ENCODE measurements at places on chromosomes 16 and 17.

DNA sequence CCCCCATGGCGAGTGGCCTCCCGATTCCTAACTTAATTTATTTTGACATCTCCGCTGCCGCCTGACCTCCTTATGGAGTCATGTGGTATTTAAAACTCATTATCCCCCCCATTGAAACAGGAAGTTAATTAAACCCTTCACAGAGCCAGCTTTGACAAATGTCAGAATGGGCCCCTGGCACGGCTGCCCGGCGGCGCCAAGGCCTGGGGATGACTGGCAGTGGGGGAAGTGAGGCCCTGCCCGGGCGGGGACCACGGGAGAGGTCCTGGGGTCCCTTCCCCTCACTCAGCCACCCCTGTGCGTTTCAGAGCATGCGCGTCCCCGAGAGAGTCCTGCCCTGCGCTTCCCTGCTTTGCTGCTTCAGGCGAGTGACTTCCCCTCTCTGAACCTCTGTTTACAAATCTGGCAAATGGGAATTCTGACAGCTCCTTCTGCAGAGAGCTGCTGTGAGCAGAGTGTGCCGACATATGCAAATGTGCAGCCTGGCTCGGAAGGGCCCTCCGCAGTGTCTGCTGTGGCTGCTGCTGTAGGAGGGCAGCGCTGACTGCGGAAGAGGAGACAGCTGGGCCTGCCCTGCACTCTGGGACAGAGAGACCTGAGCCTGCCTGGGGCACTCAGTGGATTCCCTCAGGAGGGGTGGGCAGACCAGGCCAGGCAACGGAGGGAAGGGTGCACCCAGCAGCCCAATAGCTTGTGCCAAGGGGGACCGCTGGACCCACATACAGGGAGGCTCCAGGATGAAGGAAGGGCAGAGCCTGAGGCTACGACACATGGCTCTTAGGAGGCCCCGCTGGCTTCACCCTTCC is 4.4 kb upstream of the ZFPM1 start:
- no peak overlapping the region for H3K27ac ChIP-seq
- DNase-seq: no peak
- peaks cover 6% of the 10 kb centered on the region for H3K27me3 ChIP-seq
- H3K4me3 ChIP-seq: no peak overlapping the region

GRCh38 chr17:67049025-67049739 is 4.8 kb downstream of the CACNG1 start:
- no peak for DNase-seq
- no peaks in the 10 kb centered on the region for H3K4me1 ChIP-seq
- H3K4me3 ChIP-seq: no peak overlapping the region
- H3K36me3 ChIP-seq: no peaks in the 10 kb centered on the region
- no peak overlapping the region for H3K27ac ChIP-seq

- H3K4me1 ChIP-seq: no peaks in the 10 kb centered on the region
- DNase-seq: no peak
- no peak overlapping the region for H3K27ac ChIP-seq
- no peaks in the 10 kb centered on the region for H3K27me3 ChIP-seq
- H3K36me3 ChIP-seq: no peaks in the 10 kb centered on the region
These were observed 13.1 kb upstream of the ACE start for GRCh38 chr17:63463771-63464170.

DNA sequence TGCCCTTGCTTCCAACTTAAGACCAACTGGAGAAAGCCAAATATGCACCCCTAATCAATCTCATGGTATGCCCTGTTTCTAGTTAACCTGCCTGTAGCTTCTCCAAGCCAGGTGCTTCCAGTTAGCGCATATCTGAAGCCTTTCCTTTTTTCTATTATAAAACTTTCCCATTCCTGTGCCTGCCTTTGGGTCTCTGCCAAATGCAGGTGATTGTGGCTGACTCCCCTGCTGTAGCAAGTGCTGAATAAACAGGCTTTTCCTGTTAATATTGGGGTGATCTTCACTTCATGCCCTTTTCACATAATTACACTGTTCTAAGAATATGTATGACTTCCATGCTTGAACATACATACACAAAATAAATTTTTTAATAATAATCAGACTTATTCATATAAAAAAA is 207.4 kb downstream of the TANC2 start:
- no peaks in the 10 kb centered on the region for H3K36me3 ChIP-seq
- no peak overlapping the region for H3K4me3 ChIP-seq
- H3K27me3 ChIP-seq: no peaks in the 10 kb centered on the region
- H3K27ac ChIP-seq: no peak overlapping the region

- no peaks in the 10 kb centered on the region for H3K27me3 ChIP-seq
- no peaks in the 10 kb centered on the region for H3K4me1 ChIP-seq
- no peaks in the 10 kb centered on the region for H3K36me3 ChIP-seq
- H3K4me3 ChIP-seq: no peak overlapping the region
These were observed 210.0 kb upstream of the CDH5 start for GRCh38 chr16:66156538-66156937.

DNA sequence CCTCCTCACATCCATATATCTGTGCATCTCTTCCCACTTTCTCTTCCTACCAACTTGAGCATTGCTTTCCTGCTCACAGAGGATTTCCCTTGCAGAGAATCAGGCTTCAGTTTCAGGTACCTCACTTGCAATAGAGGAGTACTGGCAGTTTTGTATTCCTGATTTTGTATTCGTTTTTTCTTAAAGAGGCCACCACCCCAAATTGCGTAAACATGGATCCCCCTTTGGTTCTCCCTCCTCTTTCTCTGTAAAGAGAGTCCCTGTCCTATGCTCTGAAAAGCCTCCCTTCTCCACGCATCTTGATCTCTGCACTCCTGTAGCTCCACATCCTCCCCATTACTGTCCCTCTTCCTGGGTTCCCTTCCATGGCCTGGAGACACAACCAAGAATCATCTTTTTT is 32.2 kb downstream of the TEKT3 start:
- H3K4me3 ChIP-seq: no peak overlapping the region
- H3K27ac ChIP-seq: no peak overlapping the region
- H3K36me3 ChIP-seq: no peaks in the 10 kb centered on the region
- H3K27me3 ChIP-seq: no peaks in the 10 kb centered on the region
- DNase-seq: no peak

DNA sequence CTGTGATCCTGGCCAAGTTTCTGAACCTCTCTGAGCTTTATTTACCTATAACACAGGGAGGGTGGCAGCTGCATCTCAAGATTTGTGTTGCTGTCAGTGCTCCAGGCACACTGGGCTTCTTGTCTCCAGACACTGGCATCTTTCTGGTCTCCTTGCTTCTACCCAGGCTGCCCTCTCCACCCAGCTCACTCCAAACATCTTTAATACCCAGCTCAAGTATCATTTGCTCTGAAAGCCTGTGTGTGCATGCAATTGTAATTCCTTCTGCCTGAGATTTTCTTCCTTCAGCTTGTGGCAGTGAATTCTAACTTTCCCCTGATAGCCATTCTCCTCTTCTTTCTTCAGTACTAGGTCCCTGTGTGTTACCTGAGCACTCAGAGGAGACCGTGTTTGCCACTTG is 50.7 kb upstream of the USP7 start:
- no peaks in the 10 kb centered on the region for H3K27me3 ChIP-seq
- H3K27ac ChIP-seq: no peak overlapping the region
- no peaks in the 10 kb centered on the region for H3K4me1 ChIP-seq

DNA sequence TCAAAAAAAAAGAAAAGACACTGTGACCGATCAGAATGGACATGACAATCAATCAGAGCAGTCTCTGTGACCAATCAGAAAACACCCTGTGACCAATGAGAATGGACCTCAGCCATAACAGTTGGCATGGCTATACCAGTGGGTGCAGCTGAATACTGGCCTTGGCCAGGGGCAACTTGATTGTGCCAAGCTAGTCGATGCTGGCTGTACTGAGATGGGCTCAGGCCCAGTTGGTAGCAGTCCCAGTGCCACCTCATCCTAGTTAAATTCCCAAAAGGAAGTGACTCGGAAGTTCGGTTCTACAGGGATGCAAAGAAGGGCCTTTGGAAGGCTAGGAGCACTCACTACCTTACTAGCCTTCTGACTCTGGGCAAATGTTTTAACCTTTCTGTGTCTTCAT is 37.2 kb upstream of the BCO1 start:
- H3K27me3 ChIP-seq: no peaks in the 10 kb centered on the region
- no peak overlapping the region for H3K27ac ChIP-seq
- no peak for DNase-seq

GRCh38 chr17:48556576-48557401 is 11.9 kb upstream of the HOXB2 start:
- H3K27ac ChIP-seq: no peak overlapping the region
- peaks cover 96% of the 10 kb centered on the region for H3K27me3 ChIP-seq
- H3K4me3 ChIP-seq: no peak overlapping the region
- H3K36me3 ChIP-seq: no peaks in the 10 kb centered on the region
- no peak for DNase-seq

GRCh38 chr16:14955546-14956231 is 18.4 kb downstream of the NPIPA1 start:
- no peak overlapping the region for H3K4me3 ChIP-seq
- DNase-seq: no peak
- H3K36me3 ChIP-seq: no peaks in the 10 kb centered on the region
- H3K4me1 ChIP-seq: 0 out of 2 replicates have a peak, but pooled peaks cover 1% of the 10 kb centered on the region
- H3K27me3 ChIP-seq: no peaks in the 10 kb centered on the region

DNA sequence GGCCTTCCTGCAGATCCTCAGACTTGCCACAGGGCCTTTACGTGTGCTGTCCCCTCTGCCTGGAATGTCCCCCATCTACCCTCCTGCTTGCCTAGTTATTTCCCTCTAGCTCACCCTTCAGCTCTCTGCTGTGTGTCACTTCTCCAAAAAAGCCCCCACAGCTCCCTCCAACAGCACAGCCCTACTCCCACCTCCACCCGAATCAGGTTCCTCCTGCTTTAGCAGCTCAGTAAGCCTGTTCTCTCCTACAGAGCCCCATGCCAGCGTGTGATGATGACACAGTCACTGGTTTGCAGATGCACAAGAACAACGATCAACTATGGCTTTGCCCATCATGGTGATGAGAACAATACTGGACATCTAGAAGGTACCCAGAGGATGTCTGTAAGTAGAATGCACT is 7.1 kb upstream of the SAMD14 start:
- H3K4me3 ChIP-seq: no peak overlapping the region
- no peaks in the 10 kb centered on the region for H3K27me3 ChIP-seq
- H3K27ac ChIP-seq: no peak overlapping the region
- H3K4me1 ChIP-seq: peaks cover 8% of the 10 kb centered on the region
- H3K36me3 ChIP-seq: peaks cover 13% of the 10 kb centered on the region

GRCh38 chr17:29131814-29132682 is 48.1 kb downstream of the MYO18A start:
- no peaks in the 10 kb centered on the region for H3K27me3 ChIP-seq
- H3K4me1 ChIP-seq: peaks cover 10% of the 10 kb centered on the region
- no peak overlapping the region for H3K4me3 ChIP-seq
- no peak for DNase-seq

- H3K4me3 ChIP-seq: no peak overlapping the region
- H3K27me3 ChIP-seq: no peaks in the 10 kb centered on the region
- H3K27ac ChIP-seq: no peak overlapping the region
- peaks cover 7% of the 10 kb centered on the region for H3K4me1 ChIP-seq
- DNase-seq: no peak
- no peaks in the 10 kb centered on the region for H3K36me3 ChIP-seq
These were observed 102.5 kb upstream of the CDH5 start for GRCh38 chr16:66263973-66264310.

GRCh38 chr17:4997302-4998026 is at the start of the genes INCA1 and KIF1C:
TSS of gene INCA1 (minus strand) at chr17:4997522. CDS start at chr17:4994437, 3,085 bp downstream.
TSS of gene KIF1C (plus strand) at chr17:4997950. CDS start at chr17:5000247, 2,297 bp downstream.
- H3K4me1 ChIP-seq: 0 out of 2 replicates have a peak, but pooled peaks cover 2% of the 10 kb centered on the region
- peak within 1 kb of the TSS; percentile 71 for H3K4me3 ChIP-seq
- H3K27ac ChIP-seq: no peak within 1 kb of the TSS

DNA sequence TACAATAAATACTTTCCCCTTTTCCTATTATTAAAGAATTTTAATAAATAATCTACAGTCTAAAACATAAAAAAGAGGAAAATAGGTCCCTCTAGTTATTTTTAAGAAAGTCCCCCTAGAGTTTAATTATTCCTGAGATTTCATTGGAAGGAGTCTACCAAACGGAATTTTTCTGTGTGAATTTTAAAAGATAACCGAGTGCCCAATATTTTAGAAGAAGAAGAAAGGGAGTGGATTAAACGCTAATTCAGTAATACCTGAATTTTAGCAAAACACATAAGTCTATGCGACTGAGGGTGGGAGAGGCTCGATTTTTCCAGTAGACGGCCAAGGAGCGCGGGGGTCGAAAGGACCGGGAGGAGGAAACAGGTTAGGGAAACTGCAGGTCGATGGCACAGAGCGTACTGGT is 2.2 kb downstream of the HOXB2 start:
- no peak for DNase-seq
- H3K27me3 ChIP-seq: peaks cover 73% of the 10 kb centered on the region
- no peak overlapping the region for H3K27ac ChIP-seq
- H3K4me1 ChIP-seq: peaks cover 6% of the 10 kb centered on the region

DNA sequence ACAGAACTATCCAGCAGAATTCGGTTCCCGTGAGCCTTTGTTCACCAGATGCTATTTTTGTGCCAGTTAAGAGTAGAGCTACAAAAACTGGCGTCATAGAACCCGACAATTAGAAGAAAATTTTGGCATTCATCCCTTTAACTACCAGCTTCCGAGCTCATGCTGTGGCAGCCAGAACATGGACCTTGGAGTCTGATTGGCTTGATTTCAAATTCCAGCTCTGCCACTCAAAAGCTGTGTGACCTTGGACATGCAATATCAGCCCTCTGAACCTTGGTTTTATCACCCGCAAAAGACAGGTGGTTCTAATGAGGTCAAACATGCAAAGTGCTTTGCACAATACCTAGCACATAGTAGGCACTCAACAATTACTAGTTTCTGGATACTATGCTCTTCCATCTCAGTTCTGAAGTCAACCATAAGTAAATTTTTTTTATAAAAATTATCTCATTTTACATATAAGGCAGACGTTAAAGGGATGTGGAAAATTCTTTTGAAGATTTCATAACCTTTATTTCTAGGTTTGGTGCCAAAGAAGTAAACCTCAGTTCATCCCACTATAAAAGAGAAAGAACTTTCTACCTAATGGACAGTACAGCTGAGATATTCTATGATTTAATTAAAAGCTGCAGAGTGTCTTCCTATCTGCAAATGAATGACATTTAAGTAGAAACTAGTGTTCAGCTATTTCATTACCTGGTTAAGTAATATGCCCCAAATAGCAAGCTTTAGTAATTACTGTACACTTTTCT is 331.5 kb downstream of the HAPSTR1 start:
- H3K36me3 ChIP-seq: no peaks in the 10 kb centered on the region
- H3K4me1 ChIP-seq: no peaks in the 10 kb centered on the region
- no peak overlapping the region for H3K4me3 ChIP-seq
- no peak for DNase-seq
- no peaks in the 10 kb centered on the region for H3K27me3 ChIP-seq
- H3K27ac ChIP-seq: no peak overlapping the region

DNA sequence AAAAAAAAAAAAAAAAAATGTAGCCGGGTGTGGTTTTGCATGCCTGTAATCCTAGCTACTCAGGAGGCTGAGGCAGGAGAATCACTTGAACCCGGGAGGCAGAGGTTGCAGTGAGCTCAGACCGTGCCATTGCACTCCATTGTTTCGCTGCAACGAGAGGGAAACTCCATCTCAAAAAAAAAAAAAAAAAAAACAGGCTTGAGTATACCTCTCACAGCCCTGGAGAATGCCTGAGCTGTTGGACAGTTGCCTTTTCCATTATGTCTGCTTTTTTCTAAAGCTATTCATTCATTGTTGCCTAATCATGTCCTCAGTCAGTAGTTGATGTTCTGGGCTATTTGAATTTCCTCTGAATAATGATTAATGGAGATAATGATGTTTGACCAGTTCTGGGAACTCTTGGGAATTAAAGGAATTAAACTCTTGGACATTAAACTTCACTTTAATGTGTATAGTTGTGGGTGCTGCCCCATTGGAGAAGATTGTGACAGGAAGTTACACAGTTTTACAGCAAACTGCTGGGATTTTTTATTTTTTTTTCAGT is 11.8 kb downstream of the HMOX2 start:
- no peak overlapping the region for H3K4me3 ChIP-seq
- no peak overlapping the region for H3K27ac ChIP-seq
- H3K36me3 ChIP-seq: no peaks in the 10 kb centered on the region

Measured in iPS DF 6.9 (cell line).